ENCODE measurements at places on chromosomes 3 and 15.

GRCh38 chr3:195559723-195560409 is 16.7 kb upstream of the PPP1R2 start:
- no peak for DNase-seq

GRCh38 chr3:33834096-33834453 is 35.6 kb downstream of the PDCD6IP start:
- DNase-seq, result no peak

GRCh38 chr15:37121492-37121891 is 21.1 kb upstream of the MEIS2 start:
- DNase-seq, result no peak

DNA sequence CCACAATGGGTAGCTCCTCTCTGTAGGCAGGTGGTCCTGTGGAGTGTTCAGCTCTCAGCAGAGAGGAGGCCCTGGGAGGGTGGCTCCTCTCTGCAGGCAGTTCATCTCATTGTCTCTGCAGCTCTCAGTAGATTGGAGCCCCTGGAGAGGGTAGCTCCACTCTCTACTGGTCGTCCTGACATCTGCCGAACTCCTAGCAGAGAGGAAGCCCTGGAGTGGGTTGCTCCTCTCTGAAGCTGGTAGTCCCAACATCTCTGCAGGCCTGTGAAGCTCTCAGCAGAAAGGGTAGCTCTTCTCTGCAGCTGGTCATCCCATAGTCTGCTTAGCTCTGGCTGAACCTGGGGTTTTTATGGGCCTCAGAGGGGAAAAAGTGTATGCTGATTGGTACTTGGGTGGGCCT is 50.8 kb downstream of the EFCAB12 start:
- no peak for DNase-seq

DNA sequence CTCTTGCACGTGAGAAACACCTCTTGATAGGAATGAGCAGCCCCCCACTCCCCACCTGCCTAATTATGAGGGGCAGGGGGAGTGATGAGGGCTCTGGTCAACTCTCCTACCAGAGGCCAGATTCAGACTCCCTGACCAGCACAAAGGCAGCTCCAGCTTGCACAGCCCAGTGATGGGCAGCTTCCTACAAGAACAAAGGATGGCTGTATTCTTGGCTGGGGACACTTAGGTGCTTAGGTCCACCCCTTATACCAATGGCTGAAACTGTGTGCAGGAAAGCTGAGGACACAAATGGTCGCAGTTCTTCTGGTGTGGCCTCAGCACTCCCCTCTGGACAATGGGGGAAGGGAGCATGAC is 81.8 kb downstream of the IQSEC1 start:
- no peak for DNase-seq

DNA sequence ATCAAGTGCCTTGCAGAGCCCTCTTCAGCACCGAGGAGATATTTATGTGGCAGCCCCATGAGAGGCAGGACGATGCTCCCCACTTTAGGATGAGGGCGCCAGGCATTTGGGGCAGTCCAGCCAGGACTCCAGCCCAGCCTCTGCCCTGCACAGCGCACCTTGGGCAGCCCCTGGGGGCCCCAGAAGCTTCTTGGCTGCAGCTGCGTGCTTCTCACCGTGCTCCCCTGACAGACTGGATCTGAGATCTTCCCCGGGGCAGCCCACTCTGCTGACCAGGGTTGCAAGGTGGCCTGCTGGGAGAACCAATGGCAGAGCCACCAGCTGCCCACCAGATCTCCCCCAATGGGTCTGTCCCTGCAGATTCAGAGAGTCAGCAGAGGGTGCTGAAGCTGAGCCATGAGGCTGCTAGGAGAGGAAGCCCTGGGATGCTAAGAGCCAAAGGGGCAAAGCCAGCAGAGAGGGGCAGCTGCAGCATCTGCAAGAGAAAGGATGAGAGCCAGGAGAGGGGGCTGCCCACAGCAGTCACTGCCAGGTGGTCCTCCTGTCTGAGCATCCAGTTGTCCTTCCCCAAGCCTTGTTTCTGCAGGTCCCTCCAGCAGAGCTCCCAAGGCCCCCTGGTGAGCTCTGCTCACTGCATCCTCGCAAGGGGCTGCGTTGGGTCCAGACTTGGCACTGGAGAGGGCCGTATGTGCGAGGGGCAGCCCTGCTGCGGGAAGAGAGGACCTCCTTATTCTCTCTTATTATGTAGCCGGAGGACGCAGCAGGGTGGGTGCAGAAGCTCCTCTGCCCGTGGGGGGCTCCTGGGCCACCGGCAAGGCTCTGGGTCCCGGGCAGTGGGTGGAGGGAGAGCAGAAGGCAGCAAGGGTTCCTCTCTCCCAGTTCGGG is 14.7 kb upstream of the KLF13 start:
- no peak for DNase-seq

Measured in endothelial cell (in vitro differentiated cells).